ENCODE measurements at places on chromosomes 5 and 9.
A peak's percentile ranks its signal among the peaks of the same experiment; 100 is the strongest.

- no peak for DNase-seq
Measured at GRCh38 chr5:2165615-2166305, 283.0 kb upstream of the IRX4 start.

DNA sequence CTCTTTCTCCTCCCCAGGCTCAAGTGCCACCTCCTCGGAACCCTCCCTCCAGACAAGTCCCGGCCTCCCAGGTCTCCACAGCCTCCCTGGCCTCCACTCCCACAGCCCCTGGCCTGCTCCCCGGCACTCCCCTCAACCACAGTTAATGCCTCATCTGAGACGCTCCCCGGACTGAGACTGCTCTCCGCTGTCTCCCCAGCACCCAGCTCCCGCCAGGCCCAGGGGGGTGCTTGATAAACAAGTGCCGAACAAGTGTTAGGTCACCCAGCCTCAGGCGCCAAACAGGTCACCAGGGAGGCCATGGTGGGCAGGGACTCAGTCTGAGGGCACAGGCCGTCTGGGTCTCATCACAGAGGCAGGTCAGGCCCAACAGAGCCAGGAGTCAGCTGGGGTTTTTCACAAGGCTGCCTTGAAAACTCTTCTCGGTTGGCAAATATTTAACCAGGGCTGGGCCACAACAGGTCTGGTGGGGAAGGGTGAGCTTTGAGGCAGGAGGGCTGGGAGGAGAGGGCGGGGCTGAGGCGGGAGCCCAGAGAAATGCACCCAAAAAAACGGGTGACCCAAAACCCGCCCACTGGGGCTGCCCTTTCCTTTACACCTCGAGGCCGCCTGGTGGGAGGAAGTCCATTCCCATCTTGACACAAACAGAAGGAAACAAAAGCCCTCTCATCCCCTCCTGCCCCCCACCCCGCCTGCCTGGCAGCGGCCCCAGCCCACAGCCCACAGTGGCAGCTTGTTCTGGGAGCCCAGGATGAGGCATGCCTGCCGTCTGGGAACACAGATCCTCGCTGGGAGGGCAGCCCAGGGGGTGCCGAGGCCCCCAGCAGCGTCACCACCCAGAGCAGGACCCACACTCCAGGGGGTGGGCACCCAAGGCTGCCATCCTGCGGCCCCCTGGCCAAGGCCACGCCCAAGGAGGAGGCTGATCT, 66.6 kb upstream of the STXBP1 start:
- peak; percentile 95 for DNase-seq

GRCh38 chr5:172074896-172075295, 68.5 kb upstream of the FBXW11 start:
- no peak for DNase-seq

GRCh38 chr9:6805532-6805931, 47.8 kb downstream of the KDM4C start:
- DNase-seq, result no peak

- DNase-seq, result no peak
Measured at GRCh38 chr5:118777189-118777736, 211.1 kb downstream of the DTWD2 start.

DNA sequence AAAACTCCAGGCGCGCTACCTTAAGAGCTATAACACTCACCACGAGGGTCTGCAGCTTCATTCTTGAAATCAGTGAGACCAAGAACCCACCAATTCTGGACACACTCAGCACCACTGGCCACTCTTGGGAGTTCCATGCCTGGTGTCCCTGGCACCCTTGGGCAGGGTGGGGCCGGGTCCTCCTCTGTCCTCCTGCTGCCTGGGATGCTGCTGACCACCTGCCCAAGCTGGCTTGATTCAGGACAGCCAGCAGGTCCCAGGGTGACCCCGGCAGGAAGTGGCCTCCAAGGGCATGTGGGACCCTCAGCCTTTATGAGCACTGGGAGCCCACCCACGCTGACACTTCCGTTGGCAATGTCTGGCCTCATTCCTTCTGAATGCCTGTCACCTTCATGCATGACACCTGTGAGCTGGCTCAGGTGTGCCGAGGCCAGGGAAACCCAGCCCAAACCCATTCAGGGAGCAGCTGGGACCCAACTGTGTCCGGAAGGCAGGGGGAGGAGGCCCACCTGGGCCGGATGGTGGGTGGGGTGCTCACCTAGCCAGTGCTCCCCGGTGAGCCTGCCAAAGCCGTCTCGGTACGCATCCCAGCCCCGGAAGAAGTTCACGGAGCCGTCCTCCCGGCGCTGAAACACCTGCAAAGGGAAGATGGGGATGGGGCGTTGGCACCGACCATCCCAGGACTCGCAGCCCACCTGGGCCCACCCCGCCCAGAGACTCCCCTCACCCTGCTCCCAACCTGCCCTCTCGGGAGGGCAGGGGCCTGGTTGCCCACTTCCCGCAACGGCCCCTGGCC, 14.8 kb upstream of the QRFP start:
- DNase-seq, result no peak
